ENCODE measurements at places on chromosomes 1 and 21.

GRCh38 chr1:159979257-159979656, 25.2 kb upstream of the SLAMF9 start:
- no peak for DNase-seq

DNA sequence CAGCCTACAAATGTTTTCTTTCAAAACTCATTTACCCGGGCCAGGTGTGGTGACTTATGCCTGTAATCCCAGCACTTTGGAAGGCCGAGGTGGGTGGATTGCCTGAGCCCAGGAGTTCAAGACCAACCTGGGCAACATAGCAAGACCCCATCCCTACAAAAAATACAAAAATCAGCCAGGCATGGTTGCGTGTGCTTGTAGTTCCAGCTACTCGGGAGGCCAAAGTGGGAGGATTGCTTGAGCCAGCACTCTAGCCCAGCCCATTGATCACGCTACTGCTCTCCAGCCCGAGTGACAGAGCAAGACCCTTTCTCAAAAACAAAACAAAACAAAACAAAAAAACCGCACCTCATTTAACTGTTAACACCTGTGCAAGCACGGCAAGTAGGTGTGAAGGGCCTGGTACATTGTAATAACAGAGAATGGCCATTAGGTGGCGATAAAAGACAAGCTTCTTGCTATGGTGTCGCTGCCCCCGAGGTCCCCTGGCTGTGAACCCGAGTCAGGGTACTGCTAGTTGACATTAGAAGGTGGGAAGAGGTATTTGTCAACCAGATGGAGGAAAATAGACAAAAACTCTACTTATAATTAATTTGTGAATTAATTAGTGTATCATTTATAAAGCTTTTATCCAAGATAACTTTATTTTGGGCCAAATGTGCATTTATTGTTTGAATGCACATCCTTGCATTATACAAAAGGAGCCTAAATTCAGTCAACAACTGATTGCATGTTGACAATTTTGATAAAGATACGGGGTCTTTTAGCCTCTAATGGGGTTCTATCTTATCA, 66.5 kb downstream of the SH3BGR start:
- peak; percentile 29 for DNase-seq

DNA sequence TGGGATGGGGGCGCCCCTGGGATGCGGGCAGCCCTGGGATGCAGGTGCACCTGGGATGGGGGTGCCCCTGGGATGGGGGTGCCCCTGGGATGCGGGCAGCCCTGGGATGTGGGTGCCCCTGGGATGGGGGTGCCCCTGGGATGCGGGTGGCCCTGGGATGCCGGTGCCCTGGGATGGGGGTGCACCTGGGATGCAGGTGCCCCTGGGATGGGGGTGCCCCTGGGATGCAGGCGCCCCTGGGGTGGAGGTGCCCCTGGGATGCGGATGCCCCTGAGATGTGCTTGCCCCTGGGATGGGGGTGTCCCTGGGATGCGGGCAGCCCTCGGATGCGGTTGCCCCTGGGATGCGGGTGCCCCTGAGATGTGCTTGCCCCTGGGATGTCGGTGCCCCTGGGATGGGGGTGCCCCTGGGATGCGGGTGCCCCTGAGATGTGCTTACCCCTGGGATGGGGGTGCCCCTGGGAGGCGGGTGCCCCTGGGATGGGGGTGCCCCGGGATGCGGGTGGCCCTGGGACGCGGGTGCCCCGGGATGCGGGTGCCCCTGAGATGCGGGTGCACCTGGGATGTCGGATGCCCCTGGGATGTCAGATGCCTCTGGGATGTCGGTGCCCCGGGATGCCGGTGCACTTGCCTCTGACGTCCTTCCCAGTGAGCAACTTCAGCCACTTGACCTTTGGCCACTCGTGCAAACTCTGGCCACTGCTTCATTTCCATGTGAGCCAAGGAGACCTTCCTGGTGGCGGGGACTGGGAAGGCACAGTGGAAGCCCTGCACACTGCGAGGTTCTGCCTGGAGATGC, 37.3 kb upstream of the SLC19A1 start:
- no peak for DNase-seq

DNA sequence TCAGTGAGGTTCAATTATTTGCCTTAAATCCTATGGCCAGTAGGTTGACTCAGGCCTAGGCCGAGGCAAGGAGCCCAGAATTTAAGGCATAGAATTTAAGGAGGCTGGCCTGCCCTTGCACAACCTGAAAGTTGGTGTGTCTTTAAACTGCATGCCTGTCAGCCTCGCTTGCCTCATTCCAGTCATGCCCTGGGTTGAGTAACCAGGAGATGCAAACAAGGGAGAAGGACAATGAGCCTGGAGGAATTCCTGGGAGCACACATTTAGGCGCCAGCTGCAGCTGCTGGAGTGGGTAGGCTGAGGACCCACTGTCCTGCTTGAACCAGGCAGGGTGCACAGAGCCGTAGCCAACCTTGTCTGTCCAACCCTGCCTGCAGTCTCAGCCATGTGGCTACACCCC, 11.7 kb downstream of the CD2 start:
- no peak for DNase-seq

DNA sequence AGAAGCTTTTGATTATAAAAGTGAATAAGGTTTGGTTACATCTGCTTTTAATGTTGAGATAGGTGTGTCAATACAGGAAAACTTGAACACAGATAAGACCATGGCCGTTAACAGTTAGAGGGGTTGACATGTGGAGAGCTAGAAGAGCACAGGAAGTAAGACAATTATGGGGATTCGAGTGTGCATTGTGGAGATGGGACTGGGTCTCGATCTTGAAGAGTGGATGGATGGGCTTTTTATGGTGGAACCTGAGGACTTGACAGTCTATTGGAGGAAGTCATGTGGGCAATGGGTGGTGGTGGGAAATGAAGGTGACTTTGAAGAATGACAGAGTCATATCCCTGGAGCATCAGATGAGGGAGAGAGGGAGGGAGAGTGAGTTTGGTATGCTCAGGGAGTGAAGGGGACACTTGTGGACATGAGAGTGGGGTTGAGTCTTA, 12.1 kb downstream of the DYRK1A start:
- no peak for DNase-seq

DNA sequence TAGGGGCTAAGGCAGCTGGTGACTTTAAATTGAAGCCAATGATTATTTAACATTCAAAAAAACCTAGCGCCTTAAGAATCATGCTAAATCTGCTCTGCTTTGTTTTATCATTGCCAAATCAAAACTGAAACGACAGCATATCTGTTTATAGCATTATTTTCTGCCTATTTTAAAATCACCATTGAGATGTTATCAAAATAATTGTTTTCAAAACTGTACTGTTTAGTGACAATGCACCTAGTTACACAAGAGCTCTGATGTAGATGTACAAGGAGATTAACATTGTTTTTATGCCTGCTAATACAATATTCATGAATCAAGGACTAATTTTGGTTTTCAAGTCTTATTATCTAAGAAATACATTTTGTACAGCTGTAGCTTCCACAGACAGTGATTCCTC, 1521.3 kb downstream of the AMY1C start:
- DNase-seq, result no peak

DNA sequence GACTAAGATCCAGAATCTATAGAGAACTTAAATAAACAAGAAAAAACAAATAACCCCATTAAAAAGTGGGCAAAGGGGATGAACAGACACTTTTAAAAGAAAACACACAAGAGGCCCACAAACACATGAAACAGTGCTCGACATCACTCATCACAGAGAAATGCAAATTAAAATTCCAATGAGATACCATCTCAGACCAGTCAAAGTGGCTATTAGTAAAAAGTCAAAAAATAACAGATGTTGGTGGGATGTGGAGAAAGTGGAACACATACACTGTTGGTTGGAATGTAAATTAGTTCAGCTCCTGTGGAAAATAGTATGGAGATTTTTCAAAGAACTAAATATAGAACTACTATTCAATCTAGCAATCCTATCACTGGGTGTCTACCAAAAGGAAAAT, 143.1 kb downstream of the IFI44 start:
- DNase-seq, result no peak

DNA sequence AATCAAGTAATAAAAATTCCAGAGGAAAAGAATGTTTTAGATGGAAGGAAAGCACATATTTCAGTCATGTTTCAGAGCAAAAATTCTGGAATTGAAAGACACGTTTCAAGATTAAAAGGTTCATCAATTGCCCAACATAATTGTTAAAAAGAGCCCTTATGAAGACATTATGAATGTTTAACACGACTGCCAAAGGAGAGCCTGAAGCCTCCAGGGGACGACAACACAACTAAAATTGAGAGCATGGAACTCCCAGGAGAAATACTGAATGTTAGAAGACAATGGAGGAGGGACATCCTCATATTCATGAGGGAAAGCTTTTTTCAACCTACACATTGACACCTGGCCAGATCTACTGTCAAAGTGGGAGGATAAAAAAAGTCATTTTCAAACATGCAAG, 16.0 kb downstream of the OR2T11 start:
- peak; percentile 37 for DNase-seq

- DNase-seq, result no peak
Measured at GRCh38 chr1:114339379-114339778, 171.6 kb downstream of the TRIM33 start.

- DNase-seq, result no peak
Measured at GRCh38 chr21:46066591-46067331, 31.2 kb upstream of the COL6A2 start.

GRCh38 chr1:111878649-111879048, 110.8 kb downstream of the KCND3 start:
- DNase-seq, result peak; percentile 5

GRCh38 chr1:165376041-165376810, 19.7 kb upstream of the LMX1A start:
- DNase-seq, result no peak

GRCh38 chr1:244341455-244342450, 110.0 kb downstream of the ADSS2 start:
- no peak for DNase-seq

DNA sequence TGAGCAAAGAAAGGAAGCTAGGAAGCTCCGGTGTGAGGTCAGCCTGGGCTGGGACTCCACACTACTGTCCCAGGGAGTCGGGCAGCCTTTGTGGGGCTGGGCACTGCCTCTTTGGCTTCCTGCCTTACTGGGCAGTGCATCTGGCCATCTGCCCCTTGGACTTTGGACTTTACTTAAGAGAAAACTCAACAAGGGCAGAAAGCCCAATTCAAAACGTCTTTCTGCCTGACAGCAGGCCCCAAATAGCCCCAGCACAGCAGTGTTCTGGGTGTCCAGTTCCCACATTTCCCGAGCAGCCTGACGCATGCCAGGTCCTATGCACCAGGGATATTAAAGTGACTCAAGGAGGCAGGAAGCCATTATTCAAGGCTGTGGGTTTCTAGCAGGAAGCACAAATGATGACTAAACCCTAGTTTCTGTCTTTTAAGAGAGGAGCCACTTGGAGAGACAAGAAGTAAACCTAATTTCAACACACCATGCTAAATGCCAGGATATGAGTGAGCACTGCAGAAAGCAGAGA, 37.9 kb upstream of the EDEM3 start:
- no peak for DNase-seq

DNA sequence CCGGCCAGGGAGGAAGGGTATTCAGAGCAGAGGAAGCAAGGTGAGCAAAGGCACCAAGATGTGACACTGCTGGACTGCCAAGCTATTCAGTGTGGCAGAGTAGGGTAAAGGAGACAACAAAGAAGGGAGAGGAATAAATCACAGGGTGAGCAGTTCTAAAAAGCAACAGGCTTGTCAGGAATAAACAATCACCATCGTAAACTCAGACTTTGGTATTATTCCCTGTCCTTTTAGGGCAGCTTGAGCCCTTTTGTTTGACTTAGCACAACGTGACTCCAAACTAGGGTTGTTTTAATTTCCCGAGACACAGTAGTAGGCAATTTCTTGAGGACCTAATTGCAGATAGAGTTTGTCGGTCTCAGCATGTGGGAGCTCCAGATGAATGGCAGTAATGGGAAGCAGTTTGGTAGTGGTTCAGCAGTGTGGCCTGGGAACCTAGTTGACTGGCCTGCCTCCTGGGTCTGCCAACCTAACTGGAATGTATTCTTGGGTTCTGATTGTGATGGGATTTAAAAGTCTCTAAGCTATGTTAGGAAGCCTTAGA, 4.3 kb downstream of the CR1L start:
- no peak for DNase-seq

- DNase-seq, result no peak
Measured at GRCh38 chr1:61080413-61081143, 1.8 kb upstream of the NFIA start.

GRCh38 chr1:204102739-204103430, 30.0 kb downstream of the SOX13 start:
- no peak for DNase-seq

DNA sequence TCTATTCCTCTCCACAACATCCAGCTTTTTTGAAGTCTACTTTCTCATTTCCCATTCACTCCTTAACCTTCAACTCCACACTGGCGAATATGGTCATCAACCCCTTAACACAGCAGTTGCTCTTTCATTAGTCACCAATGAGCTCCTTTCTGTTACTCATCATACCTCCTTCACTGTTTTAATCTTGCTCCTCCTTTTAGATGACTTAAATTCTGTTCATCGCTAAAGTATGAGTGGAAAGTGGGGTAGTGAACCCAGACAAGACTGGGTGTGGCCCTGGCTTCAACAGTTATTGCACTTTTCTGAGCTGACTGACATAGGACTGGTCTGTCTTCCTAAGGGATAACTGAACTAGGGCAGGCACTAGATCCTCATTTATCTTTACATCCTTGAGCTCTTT, 51.3 kb downstream of the AKT3 start:
- DNase-seq, result no peak

- DNase-seq, result peak; percentile 75
Measured at GRCh38 chr1:92399076-92399475, 87.6 kb downstream of the GFI1 start.

DNA sequence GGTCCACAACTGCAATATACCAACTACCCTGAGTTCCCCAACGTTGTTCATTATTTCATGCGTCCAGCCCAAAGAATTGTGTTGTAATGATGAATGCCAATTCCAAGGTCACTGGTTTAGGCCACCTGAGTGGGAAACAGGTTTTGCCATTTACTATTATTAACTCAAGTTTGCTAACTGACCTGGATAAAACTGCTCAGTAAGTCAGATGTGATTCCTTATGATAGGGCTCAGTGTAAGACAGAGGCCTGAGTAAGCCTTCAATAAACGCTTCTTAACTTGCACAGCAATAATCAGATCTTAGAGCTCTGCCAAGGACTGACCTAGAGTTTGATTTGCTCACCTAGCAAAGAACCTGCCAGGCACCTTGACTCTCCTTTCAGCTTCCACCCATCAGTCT, 10.0 kb downstream of the PUM1 start:
- DNase-seq, result no peak

GRCh38 chr1:40825996-40826395, 36.2 kb downstream of the CITED4 start:
- no peak for DNase-seq

- DNase-seq, result no peak
Measured at GRCh38 chr1:54499097-54499359, 49.0 kb upstream of the ACOT11 start.

GRCh38 chr1:94471271-94471670, 53.1 kb downstream of the ABCD3 start:
- no peak for DNase-seq

GRCh38 chr21:32309906-32310460, 11.3 kb downstream of the MRAP start:
- DNase-seq, result no peak

DNA sequence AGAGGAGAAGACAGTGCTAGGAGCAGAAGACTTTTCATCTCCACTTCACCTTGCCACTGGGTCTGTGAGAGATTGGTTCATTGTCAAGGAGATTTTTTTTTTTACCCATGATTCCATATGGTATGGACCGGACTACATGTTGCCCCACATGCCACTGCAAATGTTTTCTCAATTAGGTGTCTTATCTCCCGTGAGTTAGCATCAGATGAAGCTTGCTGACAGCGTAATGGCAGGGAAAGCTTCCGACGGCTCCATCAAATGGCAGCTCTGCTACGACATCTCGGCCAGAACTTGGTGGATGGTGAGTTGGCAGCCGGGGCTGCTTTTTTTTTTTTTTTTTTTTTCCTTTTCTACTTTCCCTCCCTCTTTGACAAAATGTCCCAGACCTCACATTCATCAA, 217.2 kb upstream of the NFIA start:
- DNase-seq, result no peak
